ENCODE measurements at places on chromosomes 1 and 21. TPM values are rescaled to one million over a fixed set of nuclear protein-coding genes. Genes with fewer than 3 reads are reported as not detected.

NGF gene
- 0.82 TPM for total RNA-seq

PPIAL4G gene
- 0.41 TPM for total RNA-seq

C8B gene
- total RNA-seq = not detected

CLCA1 gene
- not detected for total RNA-seq

RAB7B gene
- total RNA-seq = under 0.01 TPM

SELL gene
- 0.82 TPM for total RNA-seq

PATJ gene
- 24.1 TPM for total RNA-seq

SLC1A7 gene
- not detected for total RNA-seq

SPRR2E gene
- not detected for total RNA-seq

PMF1 gene
- 26.5 TPM for total RNA-seq

- DNase-seq = no peak
Observed at GRCh38 chr1:189804352-189804751, 673.3 kb downstream of the BRINP3 start.

- no peak for DNase-seq
Observed at GRCh38 chr1:31043631-31044030, 21.9 kb downstream of the PUM1 start.

DNA sequence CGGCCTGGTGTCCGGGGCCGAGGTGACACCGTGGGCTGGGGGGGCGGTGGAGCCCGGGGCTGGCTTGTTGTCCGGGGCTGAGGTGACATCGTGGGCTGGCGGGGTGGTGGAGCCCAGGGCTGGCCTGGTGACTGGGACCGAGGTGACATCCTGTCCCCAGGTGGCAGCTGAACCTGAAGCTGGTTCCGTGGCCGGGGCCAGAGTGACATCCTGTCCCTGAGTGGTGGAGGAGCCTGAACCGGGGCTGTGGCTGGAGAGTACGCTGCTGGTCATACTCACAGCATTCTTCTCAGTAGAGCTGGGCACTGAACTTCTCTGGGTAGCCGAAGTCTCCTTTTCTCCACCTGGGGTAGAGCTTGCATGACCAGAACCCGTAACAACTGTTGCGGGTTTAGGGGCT lies 15.8 kb downstream of the THBS3 start:
- DNase-seq = no peak

GRCh38 chr1:1325288-1326074 lies 879 bp downstream of the CPTP start:
- DNase-seq = no peak

GRCh38 chr1:109268431-109269211 lies 14.3 kb downstream of the PSRC1 start:
- no peak for DNase-seq

- DNase-seq = no peak
Observed at GRCh38 chr1:89489047-89489729, 35.4 kb upstream of the LRRC8B start.

DNA sequence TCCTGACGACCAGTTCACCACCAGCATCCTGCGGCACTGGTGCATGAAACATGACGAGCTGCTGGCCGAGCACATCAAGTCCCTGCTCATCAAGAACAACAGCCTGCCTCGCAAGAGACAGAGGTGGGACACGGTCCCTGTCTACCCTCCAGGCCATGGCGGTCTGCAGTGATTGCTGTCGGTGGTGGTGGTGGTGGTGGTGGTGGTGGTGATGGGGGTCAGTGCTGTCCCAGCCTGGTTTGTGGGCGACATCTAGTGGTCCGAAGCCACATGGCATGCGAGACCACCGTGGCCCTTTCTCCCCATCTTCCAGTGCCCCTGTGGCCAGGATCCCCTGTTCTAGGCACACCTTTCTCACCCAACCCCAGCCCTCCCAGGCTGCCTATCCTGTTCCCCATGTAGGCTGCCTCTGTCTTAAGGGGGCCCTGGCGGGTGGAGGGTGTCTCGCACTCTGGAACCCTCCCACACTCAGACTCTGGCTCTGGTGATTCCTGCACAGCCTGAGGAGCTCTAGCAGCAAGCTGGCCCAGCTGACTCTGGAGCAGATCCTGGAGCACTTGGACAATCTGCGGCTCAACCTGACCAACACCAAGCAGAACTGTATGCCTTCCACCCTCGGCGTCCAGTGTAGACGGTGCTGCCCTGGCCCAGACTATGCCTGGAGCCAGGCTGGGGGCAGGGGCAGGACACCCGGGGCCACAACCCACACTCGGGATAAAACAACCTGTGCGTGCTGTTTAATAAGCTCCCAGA lies 3.2 kb upstream of the SLC27A3 start:
- no peak for DNase-seq

DNA sequence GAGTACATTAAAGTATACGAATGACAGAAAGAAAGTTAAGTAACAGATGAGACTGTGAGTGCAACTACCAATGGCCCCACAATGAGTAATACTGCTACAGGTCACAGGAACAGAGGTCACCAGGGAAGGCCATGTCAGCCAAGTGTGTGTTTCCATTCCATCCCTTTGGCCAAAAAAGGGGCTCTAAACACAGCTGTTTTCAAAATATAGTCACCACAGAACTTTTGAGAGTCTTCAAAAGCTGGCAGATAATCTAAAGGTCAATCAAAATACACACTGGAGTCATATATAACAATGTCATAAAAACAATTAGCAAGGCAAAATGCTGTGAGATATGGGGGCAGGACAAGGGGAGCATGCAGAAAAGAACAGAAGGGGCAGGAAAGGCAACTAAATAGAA lies 10.2 kb downstream of the USP24 start:
- no peak for DNase-seq

DNA sequence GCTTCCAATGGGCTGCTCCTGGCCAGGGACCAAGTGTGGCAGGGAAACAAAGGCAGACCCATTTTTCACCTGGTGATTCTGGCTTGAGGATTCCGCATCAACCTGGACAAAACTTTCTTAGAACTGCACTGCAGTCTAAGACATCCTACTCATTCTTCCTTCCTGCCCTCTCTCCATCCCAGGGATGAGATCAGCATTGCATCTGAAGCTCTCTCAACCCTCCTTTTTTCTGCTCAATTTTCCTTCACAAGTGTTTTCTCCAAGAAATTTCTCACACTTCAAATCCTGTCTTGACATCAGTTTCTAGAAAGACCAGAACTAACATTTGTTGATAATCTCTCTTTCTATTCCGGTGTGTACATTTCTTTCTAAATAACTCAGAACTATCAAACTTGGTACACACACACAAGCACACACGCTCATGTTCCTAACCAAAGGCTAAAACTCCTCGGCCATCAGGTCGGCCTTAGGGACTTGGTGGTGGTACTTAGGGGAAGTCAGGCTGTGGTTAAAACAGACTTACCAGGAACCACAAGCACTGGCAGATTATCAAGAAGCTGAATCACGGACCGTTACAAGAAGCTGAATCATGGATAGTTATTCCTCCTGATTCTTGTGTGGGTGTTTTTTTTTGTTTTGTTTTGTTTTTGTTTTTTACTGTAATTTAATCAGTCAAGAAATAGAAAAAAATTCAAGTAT lies 21.0 kb upstream of the CXADR start:
- no peak for DNase-seq

GRCh38 chr1:60222360-60223115 lies 149.0 kb upstream of the C1orf87 start:
- DNase-seq = no peak

DNA sequence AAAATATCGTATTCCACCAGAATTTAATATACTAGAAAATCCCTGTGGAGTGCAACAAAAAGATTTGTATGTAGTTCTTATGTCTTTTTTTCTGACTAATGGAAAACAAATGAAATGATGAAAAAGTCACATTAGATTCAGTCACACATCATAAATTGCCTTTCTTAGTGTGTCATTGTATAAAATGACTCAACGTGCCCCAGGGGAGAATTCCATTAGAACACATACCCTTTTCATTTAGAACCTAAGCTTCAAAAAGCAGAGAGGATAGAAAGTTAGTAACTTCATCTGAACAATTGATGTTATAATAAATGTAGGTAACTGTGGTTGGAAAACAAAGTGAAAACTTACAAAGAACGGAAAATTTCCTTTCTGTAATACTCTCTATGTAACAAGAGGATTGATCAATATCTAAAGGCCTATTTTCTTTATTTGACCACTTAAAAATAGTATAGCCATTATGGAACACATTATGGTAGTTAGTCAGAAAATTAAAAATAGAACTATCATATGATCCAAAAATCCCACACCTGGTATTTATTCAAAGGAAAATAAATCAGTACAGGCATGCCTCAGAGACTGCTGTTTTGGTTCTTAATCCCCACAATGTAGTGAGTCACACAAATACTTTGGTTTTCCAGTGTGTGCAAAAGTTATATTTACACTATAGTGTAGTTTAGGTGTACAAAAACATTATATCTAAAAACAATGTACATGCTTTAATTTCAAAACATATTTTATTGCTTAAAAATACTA lies 1016.1 kb downstream of the KCNT2 start:
- no peak for DNase-seq

DNA sequence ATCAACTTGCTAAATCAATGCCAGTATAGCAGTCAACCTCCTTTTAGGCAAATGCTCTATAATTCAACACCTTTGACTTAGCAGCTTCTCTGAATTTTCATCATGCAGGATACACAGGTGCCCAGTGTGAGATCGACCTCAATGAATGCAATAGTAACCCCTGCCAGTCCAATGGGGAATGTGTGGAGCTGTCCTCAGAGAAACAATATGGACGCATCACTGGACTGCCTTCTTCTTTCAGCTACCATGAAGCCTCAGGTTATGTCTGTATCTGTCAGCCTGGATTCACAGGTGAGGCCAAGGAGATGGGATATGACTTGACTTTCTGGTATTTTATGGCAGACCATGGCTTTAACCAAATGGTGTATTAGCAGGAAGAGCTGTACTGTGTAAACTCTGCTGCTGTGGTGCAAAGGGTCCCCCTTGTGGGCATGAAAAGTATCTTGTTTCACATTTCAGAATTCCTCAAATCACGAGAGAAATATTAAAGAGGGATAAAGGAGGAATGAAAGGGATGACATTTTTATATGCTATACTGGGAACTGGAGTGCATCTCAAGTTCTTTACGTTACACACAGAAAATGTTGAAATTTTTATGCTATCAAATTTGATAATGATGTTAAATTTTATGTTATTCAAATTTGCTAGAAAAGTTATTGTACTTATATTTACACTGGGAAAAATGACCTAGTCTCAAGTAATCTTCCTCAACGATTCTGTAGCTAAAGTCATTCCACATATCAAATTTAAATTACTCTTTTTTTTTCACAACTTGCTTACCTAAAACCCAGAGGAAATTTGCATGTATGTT lies 88.9 kb downstream of the CRB1 start:
- DNase-seq = peak; percentile 22

GRCh38 chr21:32282992-32283391 lies 4.1 kb upstream of the MIS18A start:
- no peak for DNase-seq

DNA sequence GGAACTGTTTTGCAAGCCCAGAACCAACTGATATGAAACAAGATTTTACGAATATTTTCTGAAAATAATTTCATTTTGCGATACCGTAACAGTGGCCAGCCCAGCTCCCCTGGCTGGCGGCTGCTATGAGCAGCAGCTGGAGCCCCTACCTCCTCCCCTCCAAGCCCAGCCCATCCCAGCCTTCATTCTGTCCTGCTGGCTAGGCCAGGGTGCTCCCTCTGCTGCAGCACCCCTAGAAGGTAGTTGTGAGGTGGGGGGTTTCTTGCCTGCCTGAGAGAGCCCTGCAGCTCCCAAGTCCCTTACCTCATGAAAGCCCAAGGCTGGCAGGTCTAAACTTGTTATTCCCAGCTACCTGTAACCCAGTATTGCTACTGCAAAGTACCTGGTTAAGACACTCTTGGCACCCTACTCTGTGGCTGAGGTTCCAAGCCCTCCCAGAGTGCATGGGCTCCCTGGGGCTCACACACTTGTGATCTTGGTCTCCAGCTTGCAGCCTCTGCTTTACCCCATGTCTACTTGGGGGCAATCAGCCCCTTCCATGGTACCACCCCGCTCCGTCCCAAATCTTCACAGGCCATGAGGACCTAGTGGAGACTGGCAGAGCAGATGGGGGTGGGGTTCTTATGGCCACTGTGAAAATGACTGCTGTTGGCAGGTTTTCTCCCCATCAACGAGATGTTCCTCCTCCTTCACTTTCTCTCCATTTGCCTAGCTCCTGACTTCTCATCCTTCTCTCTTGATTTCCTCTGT lies 239.8 kb downstream of the TRABD2B start:
- DNase-seq = no peak

- no peak for DNase-seq
Observed at GRCh38 chr21:35281956-35282355, 232.9 kb upstream of the RUNX1 start.

DNA sequence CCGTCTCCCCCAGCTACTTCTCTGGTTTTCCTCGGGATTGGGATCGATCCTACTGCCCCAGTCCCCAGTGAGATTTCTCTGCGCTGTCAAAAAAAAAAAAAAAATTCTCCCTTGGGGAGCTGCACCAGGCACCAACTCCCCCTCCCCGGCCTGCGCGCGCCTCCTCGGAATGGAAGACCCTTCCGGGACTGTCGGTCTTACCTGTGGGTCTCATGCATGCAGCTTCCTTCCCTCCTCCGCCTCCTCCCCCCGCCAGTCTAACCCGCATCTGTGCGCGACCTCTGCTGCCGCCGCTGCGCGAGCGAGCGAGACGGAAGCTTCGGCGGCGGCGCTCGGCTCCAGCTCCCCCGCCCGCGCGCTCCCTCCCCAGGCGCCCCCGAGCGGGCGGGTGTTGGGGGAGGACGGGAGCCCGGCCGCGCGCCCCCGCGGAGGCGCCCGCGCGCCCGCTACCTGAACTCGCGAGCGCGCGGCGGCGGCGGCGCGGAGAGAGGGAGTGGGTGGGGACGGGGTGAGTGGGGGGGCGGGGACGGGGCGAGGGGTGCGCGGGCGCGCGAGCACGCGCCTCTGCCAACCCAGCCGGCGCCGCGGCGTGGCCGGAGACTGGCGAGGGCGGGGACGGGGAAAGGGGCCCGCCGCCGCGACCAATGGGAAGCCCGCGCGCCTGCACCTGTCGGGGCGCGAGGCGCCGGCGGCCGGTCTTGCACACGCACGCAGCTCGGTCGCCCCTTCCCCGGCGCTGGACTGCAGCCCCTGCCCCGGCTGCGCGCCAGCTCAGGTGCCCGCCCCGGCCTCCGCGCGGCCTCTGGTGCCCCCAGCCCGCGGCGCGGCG lies at the start of gene SUSD4:
SUSD4 (minus strand) TSS at position 321 of the 829 bp plus-strand sequence. CDS start 751 bp downstream, outside the sequence.
- DNase-seq = peak; percentile 67

DNA sequence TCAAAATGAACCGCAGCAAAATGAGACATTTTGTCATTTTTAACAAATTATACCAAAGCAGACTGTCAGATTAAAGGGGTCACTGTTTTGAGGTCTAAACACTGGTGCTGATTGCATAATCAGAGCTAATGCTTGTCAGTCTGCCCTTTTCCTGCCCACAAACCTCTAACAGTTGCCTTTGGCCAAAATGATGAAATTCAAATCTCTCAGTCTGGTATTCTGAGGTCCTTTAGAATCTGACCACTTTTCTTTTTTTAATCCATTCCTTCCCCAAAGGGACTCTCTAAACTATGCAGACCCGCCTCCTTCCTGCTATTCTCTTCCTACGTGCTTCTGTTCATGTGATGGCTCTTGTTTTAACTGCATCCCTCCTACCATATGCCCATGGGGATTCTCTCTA lies 145.2 kb upstream of the SPATA6 start:
- no peak for DNase-seq

- DNase-seq = no peak
Observed at GRCh38 chr21:29335720-29336119, 37.0 kb downstream of the BACH1 start.

- DNase-seq = no peak
Observed at GRCh38 chr1:164510435-164510834, 48.5 kb upstream of the PBX1 start.

- DNase-seq = peak; percentile 54
Observed at GRCh38 chr1:28359592-28360239, 9.8 kb upstream of the PHACTR4 start.

Measured in frontal cortex (tissue), 4 donors.